ENCODE measurements at places on chromosomes 2 and 18.

DNA sequence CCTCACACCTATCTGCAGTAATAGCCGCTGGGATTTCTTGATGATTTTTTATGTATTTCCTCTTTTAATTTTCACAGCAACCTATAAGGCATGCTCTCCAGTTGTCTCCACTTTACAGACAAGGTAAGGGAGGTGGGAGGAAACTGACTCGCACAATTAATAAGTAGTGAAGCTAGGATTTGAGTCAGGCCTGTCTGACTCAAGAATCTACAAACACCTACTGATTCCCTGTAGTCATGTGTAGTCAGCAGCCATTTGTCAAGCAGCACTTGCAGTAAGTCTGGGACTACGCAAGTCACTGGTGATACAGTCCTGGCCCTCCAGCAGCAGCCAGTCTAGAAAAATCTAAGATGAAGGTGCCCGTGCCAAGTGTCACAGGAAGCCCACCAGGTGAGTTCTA lies 193.6 kb upstream of the PKDCC start:
- DNase-seq = peak; percentile 15

DNA sequence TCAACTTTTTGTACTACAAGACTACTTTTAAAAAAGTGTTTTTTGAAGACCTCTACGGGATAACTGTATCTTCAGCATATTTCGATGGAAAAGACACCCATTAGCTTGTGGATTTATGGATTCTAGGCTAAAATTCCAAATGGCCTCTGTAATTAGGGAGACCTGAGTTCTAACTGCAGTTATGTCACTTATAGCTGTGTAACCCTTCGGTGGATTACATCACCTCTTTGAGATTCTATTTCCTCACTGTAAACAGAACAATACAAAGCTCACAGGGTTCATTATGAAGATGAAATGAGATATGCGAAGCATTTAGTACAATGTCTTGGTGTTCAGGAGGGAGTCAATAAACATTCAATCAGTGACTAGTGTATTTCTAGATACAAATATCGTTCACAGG lies 24.2 kb downstream of the LMAN2L start:
- no peak for DNase-seq

DNA sequence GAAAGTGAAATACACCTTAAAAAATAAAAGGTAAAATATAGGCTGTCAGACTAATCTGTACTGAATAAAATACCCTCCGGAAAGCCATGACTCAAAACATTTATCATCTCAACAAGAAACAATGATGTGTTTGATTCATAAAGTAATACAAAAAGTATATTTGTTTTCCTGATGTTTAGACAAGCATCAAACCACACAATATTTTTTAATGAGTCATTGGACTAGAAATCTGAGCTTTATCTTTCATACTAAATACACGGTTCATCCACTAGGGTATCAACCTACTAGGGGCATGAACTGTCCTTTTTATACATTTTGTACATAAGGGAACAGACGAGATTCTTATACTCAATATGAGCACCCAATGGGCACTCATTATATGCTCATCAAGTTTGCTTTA lies 31.3 kb downstream of the CD226 start:
- no peak for DNase-seq

DNA sequence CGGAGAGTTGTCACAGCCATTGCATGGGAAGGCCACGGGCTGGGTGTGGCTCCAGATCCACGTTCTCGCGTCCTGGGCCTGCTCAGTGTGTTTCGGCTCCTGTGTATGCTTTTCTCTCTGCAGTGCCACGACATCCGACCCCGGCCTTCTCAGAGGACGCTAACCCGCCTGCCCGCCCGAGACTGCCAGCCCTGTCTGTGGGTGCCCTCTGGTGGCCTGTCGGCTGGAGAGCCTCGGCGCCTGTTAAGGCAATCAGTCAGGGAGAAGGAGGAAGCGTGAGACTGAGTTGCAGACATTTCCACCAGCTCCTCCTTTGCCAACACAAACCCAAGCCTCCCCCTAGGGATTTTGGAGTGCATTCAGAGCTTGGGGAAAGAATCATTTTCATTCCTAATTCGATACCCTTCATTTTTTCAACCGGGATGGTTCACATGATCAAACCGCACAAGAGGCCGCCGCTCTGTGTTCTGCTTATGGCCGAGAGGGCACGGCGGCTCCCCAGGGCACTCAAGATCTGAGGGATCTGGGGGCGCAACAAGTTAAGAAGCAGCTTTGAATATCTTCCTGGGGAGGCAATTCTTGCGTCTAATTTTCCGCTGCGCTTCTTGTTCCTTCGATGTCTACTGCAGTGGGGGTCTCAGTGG lies 37.5 kb upstream of the ZBTB7C start:
- DNase-seq = peak; percentile 77

GRCh38 chr18:51342815-51343214 lies 145.3 kb upstream of the MEX3C start:
- DNase-seq = no peak

DNA sequence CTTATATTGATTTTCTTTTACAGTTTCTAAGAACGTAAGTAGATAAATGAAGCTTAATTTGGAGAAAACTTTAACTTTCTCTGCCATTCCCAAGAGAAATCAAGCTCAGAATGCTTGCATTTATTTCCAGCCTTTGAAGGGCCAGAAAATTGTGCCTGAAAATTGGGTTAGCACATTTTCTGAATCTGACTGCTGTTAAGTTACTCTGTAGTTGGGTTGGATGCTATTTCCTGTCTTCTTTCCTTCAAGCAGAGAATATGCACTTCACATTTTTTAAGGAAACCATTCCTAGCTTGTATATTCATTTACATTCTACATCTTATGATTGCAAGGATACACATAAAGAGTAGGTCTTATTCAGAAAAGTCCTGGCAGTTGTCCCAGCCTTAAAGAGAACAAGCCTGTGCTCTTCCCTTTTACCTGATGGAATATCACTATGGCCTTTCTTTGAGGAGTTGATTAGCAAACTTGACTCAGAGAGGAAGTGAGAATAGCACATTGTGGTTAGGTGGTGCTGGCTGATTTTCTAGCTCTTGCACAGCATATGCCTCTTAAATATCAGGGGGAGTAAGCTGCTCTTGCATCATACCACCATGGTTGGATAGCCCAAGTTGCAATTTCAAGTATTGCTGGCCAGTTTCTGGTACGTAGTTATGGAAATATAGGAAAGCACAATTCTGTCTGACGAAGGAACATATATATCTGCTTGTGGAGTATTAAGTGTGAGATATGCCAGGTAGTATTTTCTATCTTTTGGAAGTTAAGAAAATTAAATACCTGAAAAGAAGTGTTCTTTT lies 133.7 kb downstream of the COMMD1 start:
- peak; percentile 76 for DNase-seq

DNA sequence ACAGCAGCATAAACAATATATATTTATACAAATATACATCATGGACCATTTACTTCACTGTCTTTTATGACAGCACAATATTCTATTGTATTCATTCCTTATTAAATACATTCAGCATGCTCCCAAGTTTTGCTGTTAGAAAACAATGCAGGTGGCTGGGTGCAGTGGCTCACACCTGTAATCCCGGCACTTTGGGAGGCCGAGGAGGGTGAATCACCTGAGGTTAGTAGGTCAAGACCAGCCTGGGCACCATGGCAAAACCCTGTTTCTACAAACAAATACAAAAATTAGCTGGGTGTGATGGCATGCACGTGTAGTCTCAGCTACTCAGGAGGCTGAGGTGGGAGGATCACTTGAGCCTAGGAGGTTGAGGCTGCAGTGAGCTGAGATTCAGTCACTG lies 39.0 kb downstream of the NPC1 start:
- DNase-seq = no peak

- no peak for DNase-seq
These were observed 49.3 kb downstream of the SLC39A10 start for GRCh38 chr2:195706161-195706900.

- no peak for DNase-seq
These were observed 31.2 kb upstream of the GPR17 start for GRCh38 chr2:127614731-127615130.

- peak; percentile 87 for DNase-seq
These were observed 25.4 kb upstream of the OTOF start for GRCh38 chr2:26503231-26503880.

GRCh38 chr18:14974088-14974487 lies 226.1 kb downstream of the ANKRD30B start:
- DNase-seq = no peak

DNA sequence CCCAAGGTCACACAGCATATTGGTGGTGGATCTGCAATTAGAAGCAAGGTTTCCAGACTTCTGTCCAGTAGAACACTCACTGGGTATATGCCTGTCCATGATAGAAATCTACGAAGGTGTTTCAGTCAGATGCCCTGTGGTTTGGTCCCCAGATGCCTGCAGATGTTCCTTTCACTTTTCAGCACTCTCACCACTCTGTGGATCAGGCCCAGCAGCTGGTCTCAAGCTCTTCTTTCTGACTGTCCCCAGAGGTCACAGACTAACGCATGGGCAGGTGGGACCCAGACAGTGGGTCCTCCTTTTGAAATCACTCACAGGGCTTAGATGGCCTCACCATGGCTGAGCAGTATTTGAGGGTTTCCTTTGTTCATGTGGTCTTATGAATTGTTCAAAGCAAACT lies 376.5 kb downstream of the ALK start:
- no peak for DNase-seq

GRCh38 chr2:66766582-66766981 lies 331.7 kb downstream of the MEIS1 start:
- no peak for DNase-seq

- peak; percentile 30 for DNase-seq
These were observed 60.9 kb upstream of the KLF7 start for GRCh38 chr2:207226671-207227061.

DNA sequence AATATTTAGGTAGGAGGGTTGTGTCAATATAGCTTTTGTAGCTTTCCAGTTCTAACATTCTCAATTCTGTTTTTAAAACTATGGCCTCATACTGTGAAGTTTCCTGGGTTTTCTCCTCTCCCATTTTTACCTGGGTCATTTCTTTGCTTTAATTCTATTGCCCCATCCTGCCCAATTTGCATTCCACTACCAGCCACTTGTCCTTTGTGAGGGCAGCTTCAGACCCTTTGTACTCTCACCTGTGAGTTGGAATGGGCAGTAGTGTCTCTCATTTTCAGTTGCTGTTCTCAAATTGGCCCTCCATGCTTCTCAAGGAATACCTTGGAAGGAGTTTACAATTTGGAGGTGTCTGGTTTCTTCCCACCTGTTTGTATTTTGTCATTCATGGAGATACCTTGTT lies 108.4 kb downstream of the CAMKMT start:
- no peak for DNase-seq

GRCh38 chr2:236434593-236434992 lies 135.0 kb upstream of the ACKR3 start:
- no peak for DNase-seq

- no peak for DNase-seq
These were observed 112.4 kb upstream of the DDX18 start for GRCh38 chr2:117702098-117702497.

DNA sequence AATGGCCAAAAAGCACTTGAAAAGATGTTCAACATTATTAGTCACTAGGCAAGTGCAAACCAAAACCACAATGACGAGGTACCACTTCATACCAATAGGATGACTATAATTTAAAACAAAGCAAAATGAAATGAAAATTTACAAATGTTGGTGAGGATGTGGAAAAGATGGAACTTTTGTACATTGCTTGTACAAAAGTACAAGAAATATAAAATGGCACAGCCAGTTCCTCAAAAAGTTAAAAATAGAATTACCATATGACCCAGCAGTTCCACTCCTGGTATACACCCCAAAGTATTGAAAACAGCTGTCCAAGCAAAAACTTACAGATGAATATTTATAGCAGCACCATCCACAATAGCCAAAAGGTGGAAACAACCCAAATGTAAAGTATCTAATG lies 107.8 kb upstream of the XPO1 start:
- no peak for DNase-seq

- no peak for DNase-seq
These were observed 275.2 kb downstream of the AGAP1 start for GRCh38 chr2:235769046-235769445.

GRCh38 chr18:31241425-31241824 lies 76.5 kb upstream of the DSG1 start:
- DNase-seq = no peak

DNA sequence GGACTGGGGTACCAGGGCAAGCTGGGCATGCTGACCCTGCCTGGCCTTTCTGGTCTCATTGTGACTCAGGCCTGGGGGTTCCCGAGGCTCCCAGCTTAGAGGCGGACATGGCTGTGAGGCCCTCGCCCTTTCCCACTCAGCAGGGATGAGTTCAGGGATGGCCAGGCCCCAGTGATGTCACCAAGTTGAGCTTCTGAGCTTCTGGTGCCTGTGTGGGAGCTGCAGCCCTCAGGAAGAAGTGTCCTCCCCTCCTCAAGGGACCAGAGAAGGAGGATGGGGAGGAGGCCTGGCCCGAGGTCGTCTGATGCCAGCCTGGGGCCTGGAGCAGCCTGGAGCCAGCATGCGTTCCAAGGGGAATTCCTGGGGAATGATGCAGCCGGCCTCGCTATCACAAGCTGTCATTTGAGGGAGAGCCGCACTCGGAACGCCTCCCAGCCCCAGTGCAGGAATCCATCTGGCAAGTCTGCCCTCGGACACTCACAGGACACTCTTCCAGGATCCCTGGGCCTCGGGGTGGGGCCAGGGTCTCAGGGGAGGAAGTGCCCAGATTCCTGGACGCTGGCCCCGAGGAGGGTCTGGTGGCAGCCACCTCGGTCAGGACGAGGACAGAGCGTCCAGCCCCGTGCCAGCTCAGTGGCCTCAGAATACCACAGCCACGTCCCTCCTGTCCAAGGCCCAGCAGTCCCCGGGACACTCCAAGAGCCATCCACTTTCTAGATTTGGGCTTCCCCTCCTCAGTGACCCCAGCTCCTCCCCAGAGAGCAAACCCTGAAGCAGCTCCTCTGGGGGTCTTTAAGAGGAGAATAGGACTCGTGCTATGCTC lies 61.2 kb upstream of the GPC1 start:
- DNase-seq = no peak

GRCh38 chr2:43265421-43265820 lies 39.0 kb upstream of the ZFP36L2 start:
- no peak for DNase-seq

DNA sequence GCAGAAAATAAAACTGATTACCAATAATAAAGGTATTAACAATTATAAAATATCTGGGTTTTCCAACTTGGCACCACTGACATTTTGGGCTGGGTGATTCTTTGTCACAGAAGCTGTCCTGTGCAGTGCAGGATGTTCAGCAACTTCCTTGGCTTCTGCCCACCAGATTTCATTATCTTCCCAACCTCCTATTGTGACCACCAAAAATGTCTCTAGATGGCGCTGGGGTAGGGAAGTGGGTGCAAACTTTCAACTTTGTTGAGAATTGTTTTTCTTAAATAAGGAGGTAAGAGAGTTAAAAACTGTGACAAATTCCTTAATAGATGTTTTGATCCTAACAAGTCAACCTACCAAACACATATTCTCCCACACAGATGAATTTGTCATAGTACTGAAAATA lies 90.1 kb downstream of the GAREM1 start:
- DNase-seq = no peak

DNA sequence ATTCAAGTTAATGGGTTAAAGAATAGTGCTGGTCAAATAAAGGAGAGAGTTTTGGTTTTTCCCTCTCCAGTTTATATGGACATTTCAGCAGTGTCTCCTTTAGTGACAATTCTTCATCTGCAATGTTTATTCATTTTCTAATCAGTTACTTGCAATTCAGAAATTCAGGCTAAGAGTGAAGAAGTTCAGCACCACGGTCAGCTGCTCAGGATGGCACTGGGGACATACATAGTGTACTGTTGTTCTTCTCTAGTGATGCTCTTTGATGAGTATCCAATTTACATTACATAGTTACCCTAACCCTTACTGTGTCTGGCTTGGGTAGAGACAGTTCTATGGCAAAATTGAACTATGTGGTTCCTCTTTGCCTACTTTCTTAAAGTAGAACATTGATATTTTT lies 412.7 kb downstream of the CNTNAP5 start:
- DNase-seq = no peak

All from activated CD4-positive, alpha-beta T cell treated with anti-CD3 and anti-CD28 coated beads, Interleukin-2, Interleukin-4, amounts not matched to agents 100 ng/mL and 50 ng/mL, durations not matched to agents 16 hours and 8 hours (primary cell).